ENCODE measurements at places on chromosomes 4 and X. TPM values are rescaled to one million over a fixed set of nuclear protein-coding genes. Genes with fewer than 3 reads are reported as not detected.

The ADGRG2 gene
- total RNA-seq, result not detected

The SCML2 gene
- 1.4 TPM for total RNA-seq

The IL9R gene
- total RNA-seq, result 0.10 TPM

The ZNF630 gene
- total RNA-seq, result 1.3 TPM

The NDNF gene
- not detected for total RNA-seq

The XPNPEP2 gene
- total RNA-seq, result not detected

The TREX2 gene
- total RNA-seq, result 5.9 TPM
